Epithelial cell of esophagus (primary cell): ENCODE measurements at places on chromosomes 6 and 20.

DNA sequence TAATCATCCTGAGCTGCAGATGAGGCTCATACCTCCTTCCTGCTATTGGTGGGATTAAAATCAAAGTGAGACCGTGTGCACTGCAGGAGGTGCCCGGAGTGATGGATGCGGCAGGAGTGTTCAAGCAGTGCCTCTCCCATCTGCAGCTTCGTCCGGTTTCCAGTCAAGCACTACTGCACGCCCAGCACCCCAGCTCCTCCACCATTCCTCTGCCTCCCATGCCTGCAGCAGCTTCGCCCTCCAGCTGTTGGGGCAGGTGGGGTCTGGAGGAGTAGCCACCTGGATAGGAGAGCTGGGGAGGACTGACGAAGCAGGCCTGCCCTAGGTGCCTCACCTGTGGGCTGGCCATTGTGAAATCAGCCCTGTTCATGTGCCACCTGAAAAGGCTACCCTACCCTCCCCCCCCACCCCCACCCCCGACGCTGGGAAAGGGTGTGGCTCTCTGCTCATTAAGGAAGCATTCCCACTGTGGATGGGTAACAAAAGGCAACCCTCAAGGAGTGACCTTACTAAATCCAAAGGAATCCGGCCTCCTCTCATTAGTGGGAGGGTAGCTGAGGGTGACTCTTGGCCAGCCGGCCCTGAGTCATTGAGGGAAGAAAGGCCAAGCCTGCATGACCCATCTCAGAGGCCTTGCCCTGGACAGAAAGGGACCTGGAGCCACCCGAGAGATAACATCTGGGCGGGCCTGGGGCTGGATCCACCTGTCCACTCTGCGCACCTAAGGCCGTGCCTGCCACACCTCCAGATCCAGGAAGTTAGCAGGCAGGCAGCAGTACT lies 115.9 kb upstream of the ARMC2 start:
- DNase-seq, result peak; percentile 79

- DNase-seq, result no peak
Observed at GRCh38 chr6:148134592-148134991, 208.0 kb upstream of the SASH1 start.

DNA sequence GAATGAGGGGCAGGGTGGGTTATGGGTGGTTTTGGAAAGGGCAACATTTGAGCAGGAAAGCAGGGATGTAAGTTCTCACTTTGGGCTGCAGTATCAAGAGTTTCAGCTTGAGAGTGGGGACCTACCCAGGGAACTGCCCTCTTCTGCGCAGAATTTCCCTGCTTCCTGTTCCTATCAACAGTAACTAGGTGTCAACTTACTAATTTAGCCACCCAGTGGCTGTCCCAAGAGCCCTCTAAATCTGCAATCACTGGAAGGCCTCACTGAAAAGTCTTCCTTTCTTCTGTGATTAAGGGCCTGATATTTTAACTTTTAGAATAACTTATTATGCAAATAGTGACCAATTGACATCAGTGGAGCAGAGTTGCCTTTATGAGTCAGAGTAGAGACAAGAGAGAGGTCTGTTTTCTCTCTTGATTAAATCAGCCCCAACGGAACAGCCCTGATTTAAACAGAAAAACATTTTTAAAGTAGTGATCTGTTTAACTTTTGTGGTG lies 118.2 kb upstream of the RIPOR2 start:
- DNase-seq, result no peak

DNA sequence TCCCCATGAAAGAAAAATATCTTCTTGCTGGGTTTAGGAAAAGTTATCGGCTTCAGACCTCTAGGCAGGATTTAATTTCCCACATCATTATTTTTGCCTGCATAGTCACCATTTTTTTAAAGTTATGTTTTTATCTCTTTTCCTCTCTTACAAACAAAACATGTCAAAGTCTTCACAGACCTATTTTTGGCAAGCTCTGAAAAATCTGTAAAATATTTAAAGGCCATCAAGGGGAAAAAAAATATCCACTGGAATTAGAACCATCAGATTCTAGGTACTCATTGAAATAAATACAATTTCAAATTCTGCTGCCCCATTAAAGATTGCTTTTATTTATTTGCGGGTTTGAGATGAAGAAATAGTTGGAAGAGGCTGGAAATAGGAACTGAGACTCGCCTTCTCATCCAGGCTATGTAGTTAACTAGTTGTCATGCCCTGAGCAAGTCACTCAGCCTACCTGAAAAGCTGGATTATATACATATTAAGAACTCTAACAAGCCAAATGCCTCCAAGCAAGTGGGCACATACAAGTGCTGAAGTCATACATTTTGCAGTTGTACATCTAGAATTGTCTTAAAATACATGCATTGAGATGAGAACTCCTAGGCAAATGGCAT lies 101.7 kb upstream of the SASH1 start:
- peak; percentile 11 for DNase-seq

DNA sequence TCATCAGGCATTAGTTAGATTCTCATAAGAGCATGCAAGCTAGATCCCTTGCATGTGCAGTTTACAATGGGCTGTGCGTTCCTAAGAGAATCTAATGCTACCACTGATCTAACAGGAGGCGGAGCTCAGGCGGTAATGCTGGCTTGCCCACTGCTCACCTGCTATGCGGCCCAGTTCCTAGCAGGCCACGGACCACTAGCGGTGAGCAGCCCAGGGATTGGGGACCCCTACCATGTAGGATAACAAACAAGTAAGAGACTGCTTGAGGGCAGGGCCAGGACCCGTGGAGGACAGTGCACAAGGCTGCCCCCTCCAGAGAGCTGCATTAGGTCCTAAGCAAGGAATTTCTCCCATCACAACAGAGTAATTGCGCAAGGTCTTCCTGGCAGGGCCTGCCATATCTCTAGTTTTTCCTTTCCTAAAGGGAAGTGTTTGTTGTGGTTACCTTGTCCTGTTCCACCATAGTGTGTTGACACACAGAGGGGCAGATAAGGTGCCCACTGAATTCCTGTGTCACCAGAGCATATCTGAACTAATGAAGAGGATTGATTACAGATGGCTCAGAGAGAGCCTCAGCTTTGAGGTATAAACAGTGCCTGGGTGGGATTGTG lies 58.0 kb downstream of the PACRG start:
- DNase-seq, result no peak

- DNase-seq, result no peak
Observed at GRCh38 chr6:44809258-44809657, 421.8 kb downstream of the CDC5L start.

GRCh38 chr6:68737061-68737460 lies 102.0 kb downstream of the ADGRB3 start:
- DNase-seq, result no peak

DNA sequence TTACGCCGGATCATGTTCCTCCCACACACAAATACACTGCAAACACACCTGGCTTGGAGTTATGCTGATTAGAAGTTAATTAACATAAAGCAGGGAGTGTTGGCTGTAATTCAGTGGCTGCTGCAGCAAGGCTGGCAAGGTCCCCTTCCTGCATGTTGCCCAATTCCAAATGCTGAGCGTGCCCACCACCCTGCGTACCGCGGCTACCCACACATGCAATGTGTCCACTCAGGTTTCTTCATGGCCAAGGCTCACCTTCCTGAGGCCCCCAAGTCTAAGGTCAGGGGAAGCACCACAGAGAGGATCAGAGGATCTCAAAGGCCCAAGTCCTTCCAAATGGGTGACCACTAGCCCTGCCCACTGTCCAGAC lies 11.6 kb upstream of the PRND start:
- DNase-seq, result no peak

- no peak for DNase-seq
Observed at GRCh38 chr20:62244644-62245108, 6.4 kb downstream of the OSBPL2 start.

DNA sequence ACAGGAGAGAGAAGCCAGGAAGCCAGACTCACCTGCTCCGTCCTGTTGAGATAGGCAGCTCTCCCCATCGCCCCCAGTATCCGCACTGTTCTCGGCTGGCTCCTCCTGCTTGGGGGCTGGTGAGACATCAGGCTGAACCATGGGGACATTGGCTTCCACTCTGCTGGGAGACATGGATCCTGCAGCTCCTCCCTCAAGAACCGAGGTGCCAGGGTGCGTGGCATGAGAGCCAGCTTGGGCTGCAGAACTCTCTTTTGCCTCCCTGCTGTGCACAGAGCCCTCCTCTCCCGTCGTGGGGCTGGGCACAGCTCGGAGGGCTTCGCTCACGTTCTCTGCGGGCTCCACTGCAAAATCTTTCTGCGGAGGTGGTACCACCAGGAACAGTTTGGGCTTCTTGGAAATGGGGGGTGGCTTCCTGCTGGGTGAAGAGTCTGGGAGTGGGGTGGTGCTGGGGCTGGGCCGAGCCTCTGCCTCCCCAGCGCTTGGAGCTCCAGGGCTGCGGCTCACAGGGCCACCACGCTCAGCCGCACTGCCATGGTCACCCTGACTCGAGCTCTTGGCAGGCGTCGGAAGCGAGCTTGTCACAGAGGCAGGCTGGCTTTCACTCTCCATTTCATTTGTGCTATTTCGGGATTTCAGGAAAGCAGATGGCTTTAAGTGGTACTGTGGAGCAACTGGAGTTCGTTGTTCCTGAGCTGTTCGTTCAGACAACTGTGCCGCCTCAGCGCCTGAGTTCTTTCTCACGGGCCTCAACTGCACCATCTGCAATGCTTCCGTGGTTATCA lies 26.5 kb downstream of the HEBP2 start:
- no peak for DNase-seq

DNA sequence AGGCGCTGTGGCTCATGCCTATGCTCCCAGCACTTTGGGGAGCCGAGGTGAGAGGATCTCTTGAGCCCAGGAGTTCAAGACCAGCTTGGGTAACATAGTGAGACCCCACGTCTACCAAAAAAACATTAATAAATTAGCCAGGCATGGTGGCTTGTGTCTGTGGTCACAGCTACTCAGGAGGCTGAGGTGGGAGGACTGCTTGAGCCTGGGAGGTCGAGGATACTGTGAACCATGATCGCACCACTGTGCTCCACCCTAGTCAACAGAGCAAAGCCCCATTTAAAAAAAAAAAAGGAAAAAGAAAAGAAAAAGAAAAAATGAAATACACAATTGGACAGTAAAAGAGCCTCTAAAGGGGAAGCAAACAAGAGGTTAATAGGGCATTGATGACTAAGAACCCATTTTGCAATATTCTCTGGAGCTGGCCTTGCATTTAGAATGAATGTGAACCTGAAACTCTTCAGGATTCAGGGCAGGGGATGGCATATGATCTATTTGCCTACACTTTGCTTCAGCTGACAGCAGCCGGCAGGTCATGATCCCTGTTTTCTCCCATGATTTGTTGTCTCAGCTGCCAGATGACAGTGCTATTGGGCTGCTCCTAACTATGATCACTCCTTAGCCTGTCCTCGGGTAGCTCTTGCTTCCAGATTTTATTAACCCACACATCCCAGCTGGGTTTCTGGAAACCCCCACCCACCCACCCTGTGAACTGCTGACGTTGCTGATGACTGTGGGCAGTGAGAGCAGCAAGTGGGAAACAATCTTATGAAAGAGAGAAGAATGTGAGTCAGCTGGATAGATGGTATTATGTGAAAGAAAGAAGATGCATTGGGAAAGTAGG lies 83.8 kb upstream of the ELOVL5 start:
- DNase-seq, result peak; percentile 60

DNA sequence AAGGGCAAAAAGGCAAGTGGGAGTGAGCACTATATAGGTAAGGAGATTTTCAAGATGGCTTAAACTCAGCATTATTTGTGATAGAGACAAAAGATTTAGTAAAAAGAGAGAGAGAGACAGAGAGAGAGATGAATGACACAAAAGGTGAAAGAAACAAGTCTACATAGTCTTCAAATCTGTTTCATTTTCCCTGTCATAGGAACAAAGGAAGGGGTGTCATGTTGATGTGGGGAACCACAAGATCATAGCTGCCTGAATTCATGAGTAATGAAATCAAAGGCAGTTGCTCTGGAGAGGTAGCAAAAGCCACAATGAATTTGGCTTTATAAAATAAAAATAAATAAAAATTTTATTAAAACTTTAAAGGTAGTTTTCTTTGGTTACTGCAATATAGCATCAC lies 67.2 kb upstream of the PHIP start:
- no peak for DNase-seq

GRCh38 chr6:27776504-27776903 lies 135.7 kb downstream of the OR2B2 start:
- no peak for DNase-seq

- no peak for DNase-seq
Observed at GRCh38 chr6:14498748-14499147, 381.2 kb downstream of the CD83 start.

- peak; percentile 25 for DNase-seq
Observed at GRCh38 chr6:2579241-2579761, 171.4 kb downstream of the MYLK4 start.

DNA sequence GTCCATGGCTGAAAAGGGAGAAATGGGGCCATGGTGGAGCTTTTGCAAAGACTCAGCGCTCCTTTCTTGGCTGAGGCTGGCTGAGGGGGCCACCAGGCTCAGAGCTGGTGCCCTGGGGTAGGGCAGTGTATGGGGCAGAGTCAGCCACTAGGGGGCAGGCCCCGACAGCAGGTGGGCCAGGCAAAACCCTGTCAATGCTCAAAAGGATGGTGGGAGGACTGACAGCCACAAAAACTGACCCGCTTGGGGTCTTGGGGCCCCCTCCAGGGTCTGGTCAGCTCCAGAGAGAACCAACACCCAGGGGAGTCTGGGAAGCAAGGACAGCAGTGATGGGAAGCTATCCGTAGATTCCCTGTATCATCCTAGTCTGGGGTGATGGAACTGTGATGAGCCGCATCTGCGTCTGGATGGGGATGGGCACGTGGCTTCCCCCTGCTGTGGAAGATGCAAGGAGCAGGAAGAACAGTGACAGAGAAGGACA lies 306.9 kb downstream of the DHX35 start:
- DNase-seq, result peak; percentile 41

DNA sequence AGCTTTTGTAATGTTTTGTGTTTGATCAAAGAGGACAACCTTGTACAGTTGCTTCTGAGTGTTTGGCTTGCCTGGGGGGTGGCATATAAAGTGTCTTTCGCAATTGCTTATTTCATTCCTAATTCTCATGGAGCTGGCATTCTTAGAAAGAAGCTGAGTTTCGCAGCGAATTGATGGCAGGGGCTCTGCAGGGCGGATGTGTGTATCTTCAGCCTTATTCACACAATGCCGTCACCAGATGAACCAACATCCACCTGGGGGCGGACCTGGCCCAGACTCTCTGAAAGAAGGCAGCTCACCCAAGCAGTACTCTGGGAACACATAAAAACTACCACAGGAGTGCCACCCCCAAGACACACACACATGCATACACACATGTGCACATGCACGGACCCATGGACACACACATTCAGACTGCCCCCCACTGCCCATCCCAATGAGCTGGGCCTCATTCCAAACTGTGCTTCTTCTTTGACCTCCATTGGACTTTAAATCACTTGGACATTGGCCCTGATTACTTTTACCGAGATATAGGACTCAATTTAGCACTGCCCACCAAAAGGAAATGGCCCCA lies 55.4 kb upstream of the FOXQ1 start:
- no peak for DNase-seq

GRCh38 chr6:158669145-158670035 lies 19.5 kb downstream of the SYTL3 start:
- peak; percentile 66 for DNase-seq

DNA sequence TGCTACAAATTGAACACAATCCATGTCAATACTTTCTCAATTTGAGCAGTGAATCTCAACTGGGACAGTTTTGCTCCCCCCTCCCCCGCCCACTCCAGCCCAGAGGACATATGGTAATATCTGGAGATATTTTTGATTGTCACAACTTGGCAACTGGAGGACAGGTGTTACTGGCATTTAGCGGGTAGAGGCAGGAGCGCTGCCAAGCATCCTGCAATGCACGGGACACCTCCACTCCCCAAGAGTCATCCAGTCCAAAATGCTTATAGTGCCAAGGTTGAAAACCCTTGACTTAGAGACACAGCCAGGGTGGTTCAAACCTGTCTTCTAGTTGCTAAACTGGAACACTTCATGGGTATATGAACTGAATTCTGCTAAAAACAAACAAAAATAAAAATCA lies 26.9 kb upstream of the LRRC1 start:
- no peak for DNase-seq
